HuH-7.5 (cell line): ENCODE measurements at places on chromosomes 1 and 21.

GRCh38 chr1:203378556-203379245 is 27.8 kb upstream of the FMOD start:
- no peak for DNase-seq

- no peak for DNase-seq
Measured at GRCh38 chr1:34874296-34874952, 14.9 kb upstream of the SMIM12 start.

GRCh38 chr1:68745451-68745850 is 248.6 kb upstream of the DEPDC1 start:
- no peak for DNase-seq

DNA sequence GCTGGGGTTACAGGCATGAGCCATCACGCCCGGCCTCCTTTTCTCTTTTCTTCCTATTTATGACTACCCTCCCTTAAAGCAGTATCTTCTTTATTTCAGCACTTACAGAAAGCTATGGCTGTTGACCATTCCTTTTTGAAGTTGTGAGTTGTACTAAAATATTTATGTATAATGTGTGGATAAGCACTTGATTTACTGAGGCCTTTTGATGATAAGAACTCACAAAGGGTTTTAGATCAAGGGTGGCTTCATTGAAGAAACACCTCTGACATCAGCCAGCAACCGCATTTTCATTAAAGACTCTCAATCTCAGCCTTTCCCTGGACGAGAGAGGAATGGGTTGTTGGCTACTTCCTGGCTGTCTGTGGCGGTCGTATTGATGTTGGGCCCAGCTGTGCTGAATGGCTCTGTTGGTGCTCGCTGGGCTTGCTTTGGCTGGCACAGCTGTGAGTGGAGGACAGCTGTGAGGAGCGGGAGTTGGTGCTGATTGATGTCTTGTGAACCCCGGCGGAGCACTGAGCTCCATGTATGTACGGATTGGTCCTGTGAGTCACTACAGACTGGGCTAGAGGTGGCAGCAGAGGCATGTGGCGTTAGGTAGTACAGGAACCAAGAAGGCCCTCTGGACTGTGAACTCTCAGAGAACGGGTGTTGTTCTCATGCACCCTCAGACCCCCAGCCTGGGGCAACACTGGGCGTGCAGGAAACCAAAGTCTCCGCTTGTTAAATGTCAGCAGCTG is 208.8 kb downstream of the KIF26B start:
- DNase-seq = no peak

DNA sequence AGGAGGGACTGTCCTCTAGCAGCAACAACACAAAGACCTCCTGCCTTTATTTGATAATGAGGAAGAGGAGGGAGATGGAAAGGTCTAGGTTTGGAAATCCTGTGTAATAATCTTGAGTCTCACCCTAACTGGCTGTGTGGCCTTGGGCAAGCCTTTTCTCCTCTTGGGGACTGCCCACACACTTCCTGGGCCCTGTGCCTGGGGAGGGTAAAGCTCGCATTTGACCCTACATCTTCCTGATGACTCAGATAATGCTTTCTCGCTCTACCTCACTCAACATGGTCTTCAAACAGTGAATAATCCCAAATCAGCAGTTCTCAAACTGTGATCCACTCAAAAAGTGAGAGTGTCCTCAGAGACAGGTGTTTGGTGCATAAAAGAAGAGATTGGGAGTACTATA is 81.2 kb downstream of the VWA5B1 start:
- DNase-seq = no peak

- DNase-seq = no peak
Measured at GRCh38 chr1:53557830-53558738, 98.9 kb downstream of the DMRTB1 start.

DNA sequence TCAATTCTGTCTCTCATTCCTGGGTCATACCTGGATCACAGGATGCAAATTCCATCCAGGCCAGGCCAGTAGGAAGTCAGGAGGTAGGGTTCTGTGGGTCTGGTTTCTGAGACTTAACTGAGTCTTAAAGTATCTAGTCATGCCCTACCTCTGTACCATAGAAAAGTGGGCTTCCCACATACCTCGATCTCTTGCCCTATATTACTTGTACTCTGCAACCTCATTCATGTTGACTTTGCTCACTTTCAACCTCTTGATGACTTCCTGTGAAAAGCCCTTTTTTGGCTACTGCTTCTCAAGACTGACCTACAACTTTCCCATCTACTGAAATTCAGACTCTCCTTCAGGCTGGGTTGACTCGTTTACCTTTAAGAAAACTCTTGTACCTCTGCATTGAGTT is 128.9 kb upstream of the C8B start:
- no peak for DNase-seq

- no peak for DNase-seq
Measured at GRCh38 chr1:96684744-96685143, 36.8 kb upstream of the PTBP2 start.

GRCh38 chr1:34808051-34808810 is 15.4 kb downstream of the GJA4 start:
- no peak for DNase-seq

- DNase-seq = no peak
Measured at GRCh38 chr21:31193761-31194160, 150.3 kb downstream of the TIAM1 start.

DNA sequence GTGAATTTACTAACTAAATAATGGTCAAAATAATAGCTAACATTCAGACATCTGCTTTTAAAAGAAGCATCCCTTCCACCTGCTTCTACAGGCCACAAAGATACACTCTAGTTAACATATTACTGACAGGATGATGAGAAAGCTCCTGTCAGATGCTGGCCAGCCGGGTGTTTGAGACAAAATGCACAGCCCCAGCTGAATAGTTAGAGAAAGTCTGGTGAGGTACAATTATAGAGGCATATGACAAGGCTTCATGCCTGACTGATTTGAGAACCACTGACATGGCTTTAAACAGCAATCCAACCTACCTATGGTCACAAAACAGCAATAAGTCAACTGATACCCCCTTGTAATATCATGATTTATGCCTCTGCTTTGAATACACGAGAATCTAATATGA is 137.0 kb downstream of the DENND1B start:
- no peak for DNase-seq

DNA sequence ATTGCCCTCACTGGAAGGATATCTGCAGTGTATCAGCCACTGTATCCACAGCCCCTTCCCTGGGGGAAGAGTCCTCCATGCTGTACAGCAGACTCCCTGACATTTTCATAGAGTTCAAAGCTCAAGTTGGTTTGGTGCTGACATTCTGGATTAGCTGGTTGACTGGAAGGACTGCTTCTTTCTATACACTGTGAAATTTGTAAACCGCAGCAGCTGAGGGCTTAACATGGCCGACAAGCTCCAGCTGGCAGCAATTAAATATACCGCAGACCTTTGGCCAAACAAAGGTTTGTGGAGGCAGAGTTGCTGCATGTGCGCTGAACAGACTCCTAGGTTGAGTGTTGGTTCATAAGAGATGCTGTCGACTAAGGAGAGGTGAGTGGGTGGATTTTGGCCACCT is 126.4 kb downstream of the DHRS3 start:
- DNase-seq = no peak

DNA sequence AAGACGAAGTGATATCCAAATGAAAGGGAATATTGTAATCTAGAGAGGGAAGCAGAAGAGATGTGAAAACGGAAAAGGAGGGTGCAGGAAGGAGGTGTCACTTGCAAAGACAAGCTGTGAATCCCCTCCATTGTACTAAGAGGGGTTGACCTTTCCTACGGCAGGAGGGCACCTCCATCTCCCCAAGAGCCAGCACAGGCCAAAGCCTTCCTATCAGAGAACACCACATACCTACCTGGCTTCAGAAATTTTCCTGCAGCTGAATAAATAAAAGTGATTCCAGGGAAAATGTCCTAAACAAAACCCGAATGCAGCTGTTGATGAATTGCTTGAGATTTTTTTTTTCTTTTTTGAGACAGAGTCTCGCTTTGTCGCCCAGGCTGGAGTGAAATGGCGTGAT is 14.3 kb downstream of the KANK4 start:
- no peak for DNase-seq

GRCh38 chr21:38265166-38265565 is 8.4 kb downstream of the KCNJ15 start:
- DNase-seq = no peak

GRCh38 chr1:76147917-76148316 is 73.4 kb downstream of the ST6GALNAC3 start:
- no peak for DNase-seq

- DNase-seq = no peak
Measured at GRCh38 chr1:51997974-51998382, 7.5 kb upstream of the RAB3B start.

DNA sequence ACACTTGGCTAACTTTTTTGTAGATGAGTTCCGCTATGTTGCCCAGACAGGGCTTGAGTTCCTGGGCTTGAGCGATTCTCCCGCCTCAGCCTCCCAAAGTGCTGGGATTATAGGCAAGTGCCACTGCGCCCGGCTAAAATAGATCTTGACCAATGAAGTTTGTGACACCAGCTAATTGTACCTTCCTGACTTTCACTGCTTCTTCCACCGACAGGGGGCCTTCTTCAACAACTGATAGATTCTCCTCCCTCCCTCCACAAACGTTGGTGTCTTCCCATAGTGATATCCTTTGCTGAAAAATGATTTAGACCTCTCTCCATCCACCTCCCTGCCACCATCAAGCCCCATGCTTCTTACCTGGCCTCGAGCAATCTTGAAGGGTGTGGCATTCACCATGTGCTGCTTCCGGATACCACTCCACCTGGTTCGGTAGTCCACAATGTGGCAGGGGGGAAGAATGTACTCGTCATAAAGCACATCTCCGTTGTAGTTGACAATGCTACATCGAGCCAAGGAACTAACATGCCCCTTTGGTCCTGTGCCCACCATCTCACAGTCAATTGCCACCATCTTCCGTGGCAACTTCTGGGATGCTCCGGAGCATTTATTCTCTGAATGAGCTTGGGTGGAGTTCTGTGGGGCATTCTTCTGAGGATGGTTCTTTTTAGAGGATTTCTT is 1.6 kb upstream of the METTL25B start:
- peak; percentile 72 for DNase-seq

DNA sequence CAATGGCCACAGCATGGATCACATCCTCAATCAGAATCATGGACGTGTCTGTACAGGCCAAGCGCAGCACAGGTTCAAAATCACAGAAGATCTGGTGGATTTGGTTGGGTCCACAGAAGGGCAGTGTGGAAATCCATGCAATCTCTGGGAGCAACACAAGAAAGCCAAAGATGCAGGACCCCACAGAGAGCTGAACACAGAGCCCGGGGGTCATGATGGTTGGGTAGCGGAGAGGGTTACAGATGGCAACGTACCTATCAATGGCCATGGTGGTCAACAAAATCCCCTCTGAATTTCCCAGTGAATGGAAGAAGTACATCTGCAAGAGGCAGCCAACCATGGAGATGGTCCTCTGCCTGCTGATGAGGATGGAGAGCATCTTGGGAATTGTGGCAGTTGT is 3.9 kb upstream of the OR6K3 start:
- no peak for DNase-seq

GRCh38 chr1:34863501-34863900 is 4.0 kb upstream of the SMIM12 start:
- DNase-seq = no peak

GRCh38 chr1:173293756-173294155 is 86.6 kb upstream of the TNFSF4 start:
- no peak for DNase-seq

GRCh38 chr1:116769994-116770393 is 15.8 kb downstream of the CD2 start:
- DNase-seq = no peak

GRCh38 chr1:150582371-150582770 is 3.0 kb upstream of the MCL1 start:
- DNase-seq = no peak

DNA sequence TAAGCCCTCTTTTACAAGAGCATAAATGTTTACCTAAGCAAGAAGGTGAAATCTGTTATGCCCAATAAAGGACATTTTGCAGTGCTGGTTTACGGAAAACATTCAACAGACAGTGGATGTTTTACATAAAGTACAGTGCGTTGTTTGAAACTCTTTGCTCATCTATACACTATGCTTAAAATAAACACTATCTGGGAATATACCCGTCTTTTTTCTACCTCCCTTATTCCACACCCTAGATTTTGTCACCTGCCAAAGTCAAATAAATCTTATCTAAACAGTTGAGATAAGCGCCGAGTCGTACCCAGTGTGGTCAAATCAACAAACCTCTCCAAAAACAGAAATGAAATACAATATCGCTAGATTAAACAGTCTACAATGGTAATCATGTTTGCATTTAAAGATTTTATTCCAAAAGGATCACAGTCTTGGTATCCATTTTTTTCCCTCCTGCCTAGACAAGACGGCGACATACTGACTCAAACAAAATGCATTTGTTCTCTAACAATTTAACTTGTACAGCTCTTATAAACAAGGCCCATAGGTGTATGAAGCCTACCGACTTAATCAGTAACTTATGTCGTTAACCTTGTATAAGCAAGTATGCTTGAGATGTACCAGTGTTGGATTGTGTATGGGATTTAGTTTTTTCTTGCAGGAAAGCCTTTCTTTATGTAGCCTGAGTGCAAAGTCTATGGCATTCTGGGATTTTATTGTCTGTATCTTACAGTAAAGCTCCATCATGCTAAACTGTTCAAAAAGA is 189.1 kb downstream of the FMN2 start:
- DNase-seq = no peak

DNA sequence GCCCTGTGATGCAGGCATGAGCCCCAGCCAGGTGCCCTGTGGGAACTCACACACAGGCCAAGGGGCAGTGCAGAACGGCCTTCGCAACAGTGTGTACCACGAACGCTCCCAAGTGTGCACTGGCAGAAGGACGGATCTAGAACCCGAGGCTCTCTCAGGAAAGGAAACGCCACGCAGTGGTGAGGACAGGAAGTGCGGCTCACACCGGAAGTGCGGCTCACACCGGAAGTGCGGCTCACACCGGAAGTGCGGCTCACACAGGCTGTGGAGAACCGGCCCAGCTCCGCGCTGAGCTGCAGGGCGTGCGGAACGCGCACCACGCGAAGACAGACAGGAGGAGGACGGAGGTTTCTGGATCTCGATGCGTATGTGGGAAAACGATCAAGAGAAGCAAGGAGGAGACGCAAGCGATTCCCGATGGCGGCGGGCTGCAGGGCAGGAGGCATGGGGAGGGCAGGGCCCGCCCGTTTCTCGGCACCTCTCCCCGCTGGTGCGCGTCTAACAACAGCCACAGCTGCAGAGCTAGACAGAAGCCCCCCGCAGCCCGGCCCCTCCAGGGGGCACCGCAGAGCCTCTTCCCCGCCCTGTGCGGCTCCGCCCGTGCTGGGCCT is 35.9 kb upstream of the TMEM52 start:
- no peak for DNase-seq

- DNase-seq = no peak
Measured at GRCh38 chr1:34792868-34793727, at the start of gene GJA4. TSS of gene GJA4 (plus strand) at chr1:34792999. CDS start at chr1:34794214, 1,215 bp downstream.
